Suppressor macrophage (primary cell): ENCODE measurements at places on chromosomes 7 and 10.

DNA sequence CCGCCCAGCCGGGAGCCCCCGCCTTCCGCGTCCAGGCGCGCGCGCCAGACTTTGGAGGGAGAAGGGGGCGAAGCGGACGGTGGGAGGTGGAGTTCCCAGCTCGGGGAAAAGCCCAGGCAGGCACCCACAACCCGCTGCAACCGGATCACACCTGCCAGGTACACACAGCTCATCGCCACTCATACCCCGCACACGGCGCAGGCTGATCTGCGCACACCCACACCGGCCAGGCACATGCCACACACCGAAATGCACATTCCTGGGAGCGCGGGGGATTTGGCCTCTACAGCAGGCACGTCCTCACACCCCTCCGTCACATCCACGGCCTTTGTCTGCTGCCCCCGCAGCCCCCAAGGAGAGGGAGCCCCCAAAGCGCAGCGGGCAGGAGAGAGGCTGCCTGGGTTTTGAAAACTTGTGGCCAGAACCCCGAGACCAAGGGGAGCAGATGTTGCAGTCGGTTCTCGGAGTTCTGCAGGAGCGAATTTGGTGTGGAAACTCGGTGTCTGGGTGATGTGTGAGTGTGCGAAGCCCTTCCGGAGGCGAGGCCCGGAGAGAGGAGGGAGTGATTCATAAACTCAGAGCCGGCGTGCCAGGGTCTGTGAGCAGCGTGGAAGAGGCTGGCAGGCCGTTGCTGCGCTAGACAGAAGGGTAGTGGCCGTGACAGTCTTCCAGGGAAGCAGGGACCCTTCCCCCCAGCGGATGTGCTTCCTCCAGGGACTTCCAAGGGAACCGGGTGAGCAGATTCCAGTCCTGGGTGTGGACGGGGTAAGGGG, 734 bp downstream of the CHST3 start:
- peak; percentile 35 for DNase-seq

GRCh38 chr10:33680036-33680435, 345.6 kb upstream of the NRP1 start:
- DNase-seq, result no peak

DNA sequence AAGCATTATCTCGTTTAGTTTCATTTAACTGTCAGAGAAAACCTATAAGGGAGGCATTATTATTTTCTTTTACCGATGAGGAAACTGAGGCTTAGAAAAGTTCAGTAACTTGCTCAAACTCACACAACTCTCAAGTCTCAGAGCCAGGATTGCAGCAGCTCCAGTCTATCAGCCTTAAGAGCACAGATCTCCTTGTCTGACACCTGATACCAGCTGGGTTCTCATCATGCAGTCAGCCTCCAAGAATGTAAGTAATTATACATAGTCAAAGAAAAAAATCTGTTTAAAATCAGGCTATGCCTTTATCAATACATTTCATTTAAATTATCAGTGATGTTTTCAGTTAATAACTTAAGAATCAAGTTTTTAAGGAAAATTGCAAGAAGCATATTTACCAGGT, 236.6 kb upstream of the TCF7L2 start:
- no peak for DNase-seq

DNA sequence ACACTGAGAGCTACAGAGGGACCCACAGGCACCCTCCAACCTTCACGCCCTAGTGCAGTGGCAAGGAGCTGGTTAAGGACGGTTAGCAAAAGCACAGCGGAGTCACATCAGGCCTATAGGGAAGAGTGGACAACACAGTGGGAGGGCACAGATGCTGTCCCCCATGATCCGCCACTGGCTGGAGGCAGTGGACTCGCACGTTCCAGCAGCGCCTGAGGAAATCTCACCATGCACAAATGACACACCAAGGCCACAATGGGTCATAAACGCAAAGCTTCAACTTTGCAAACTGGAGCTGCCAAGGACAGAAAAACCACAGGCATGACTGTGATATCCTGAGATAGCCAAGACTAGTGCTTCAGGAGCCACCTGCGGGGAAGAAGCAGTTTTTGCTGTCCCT, 58.8 kb downstream of the GRB10 start:
- DNase-seq, result no peak

DNA sequence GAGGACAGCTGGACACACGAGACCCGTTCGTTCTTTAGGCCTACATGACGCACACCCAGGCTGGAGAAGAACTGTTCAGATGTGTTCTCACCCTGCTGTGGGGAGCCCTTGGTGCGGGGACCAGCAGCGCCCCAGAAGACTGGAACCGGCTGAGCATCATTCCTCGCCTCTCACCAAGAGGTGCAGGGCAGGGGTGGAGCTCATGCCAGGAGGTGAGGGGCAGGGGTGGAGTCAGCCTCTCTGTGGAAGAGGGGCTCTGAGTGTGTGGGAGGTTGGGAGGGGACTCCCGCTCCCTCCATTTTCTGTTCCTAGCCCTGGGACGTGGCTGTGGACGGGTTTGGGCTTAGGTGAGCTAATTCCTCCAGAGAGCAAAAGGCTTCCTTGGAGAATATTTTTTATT, 66.0 kb upstream of the SHH start:
- DNase-seq, result no peak

GRCh38 chr10:87578842-87579401, 74.2 kb downstream of the MINPP1 start:
- peak; percentile 21 for DNase-seq

- DNase-seq, result no peak
Measured at GRCh38 chr10:24465891-24466818, 257.2 kb downstream of the KIAA1217 start.

DNA sequence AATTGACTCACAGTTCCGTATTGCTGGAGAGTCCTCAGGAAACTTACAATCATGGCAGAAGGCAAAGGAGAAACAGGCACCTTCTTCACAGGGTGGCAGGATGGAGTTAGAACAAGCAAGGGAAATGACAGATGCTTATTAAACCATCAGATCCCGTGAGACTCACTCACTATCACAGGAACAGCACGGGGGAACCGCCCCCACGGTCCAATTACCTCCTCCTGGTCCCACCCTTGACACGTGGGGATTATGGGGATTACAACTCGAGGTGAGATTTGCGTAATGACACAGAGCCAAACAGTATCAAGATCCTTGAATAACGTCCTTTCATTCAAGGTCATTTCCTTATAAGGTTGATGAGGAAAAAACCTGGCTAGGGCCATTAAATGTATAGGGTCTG, 176.6 kb downstream of the TPK1 start:
- DNase-seq, result no peak

DNA sequence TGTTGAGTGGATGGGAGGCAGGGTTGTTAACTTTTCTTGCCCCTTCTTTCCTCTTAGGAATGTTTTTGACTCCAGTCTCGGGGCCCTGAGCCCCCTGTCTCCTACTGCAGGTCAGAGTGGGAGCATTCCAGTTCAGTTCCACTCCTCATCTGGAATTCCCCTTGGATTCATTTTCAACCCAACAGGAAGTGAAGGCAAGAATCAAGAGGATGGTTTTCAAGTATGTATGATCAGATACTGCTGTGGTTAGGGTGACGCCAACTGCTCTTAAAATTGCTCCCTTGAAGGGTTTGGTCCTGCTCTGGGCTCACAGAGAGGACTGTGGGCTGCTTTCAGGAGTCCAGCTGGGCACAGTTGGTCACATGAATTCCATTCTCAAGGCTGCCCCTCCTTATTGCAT, 22.0 kb downstream of the VWA2 start:
- no peak for DNase-seq

DNA sequence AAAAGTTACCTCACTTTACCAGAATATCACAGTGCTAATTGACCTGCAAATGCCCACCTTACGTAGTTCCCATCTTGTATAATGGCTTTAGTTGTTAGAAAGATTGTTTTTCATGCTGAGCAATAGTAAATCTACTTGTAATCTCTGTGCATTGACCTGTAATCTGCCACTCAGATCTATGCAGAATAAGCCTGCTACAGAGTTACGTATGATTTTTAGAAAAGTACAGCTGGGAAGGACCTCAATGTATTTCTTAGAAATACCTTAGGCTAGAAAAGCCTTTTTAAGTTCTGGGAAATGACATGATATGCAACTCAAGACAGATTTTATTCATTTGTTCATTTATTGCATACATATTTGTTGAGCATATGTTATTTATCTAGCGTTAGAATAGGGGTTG, 530.9 kb downstream of the SORCS3 start:
- DNase-seq, result no peak

DNA sequence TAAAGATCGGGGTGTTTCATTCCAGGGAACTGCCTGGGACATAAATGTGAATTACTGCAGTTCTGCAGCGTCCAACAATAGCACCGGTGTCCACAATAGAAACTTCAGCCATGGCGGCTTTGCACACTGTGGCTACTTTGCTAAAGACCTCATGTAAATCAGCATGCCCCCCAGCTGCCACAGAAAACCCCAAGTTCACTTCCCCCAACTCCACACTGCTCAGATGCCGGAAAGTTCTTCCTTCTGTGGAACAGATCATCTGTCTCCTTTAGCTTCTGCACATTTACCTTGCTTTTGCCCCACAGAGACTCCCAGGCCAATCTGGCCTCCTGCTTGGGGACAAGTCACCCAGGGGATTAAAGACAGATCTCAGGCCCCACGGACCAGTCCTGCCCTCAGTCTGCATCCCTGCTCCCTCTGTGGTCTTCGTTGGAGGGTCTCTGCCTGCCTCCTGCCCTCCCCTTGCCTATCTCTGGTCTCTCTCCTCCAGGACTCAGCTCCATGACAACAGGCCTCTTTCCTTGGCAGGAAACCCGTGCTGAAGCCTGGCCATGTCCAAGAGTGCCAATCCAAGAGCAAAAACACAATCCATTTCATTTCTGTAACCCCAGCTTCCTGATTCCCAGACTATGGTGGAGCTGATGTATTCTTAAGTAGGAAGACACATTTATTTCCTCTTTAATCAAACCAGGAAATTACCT, 403.2 kb downstream of the RPS24 start:
- DNase-seq, result no peak

DNA sequence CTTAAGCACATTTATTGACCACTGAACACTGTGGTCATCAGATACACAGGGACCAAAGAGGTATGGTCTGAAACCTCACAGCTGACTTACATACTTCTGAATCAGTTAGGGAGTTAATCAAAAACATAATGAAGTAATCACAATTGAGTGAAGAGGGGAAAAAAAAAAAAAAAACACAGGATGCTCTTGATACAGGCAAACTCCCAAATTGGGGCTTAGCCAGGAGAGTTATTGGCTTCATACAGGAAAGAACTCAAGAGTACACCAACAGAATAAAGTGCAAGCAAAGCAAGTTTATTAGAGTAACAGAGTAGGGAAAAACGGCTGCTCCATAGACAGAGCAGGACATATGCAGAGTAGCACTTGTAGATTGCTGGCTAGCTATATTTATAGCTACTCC, 917.0 kb downstream of the CNTNAP2 start:
- no peak for DNase-seq

DNA sequence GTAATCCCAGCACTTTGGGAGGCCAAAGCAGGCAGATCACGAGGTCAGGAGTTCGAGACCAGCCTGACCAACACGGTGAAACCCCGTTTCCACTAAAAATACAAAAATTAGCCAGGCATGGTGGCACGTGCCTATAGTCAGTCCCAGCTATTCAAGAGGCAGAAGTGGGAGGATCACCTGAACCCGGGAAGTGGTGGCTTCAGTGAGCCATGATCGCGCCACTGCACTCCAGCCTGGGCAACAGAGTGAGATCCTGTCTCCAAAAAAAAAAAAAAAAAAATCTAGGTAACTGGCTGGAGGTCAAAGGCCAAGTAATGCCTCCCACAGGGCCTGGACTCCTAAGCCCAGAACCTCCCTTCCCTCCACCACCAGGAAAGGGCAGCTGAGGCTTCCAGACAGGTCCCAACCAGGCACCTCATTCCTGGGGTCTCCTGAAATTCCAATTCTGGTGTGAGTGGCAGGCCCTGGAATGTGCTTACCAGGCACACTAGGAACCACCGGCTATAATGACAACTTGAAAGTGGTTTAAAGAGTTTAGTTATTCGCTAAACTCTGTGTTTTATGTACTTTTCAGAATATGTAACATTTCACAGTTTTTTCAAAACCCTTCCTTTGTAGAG, 86.9 kb upstream of the TNRC18 start:
- no peak for DNase-seq

DNA sequence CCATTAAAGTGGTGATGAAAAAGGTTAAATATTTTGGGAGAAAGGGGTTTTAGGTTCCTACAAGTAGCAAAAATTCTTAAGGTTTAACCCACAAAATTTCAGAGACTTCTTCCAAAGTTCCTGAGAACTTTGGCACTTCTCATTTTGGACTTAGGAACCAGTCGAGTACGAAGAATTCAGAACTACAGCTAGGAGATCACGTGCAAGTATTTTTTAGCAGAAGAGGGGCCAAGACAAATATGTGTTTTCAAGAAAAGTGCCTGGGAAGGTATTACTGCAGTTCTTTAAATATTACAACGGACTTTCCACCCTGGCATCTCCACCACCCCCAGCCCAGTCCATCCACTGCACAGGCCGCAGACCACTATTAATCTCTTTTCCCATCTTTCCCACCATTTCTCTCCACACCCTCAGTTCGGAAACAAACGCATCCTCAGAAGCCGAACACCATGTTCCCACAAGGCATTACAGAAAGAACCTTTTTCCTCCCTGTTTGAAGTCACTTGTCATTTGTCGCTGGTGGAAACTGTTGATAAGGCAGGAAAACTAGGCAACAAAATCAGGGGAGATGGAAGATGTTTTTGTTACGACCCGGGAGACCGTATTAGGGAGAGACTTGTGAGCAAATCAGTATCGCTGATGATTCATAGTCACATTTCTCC, 7.1 kb downstream of the INHBA start:
- no peak for DNase-seq

DNA sequence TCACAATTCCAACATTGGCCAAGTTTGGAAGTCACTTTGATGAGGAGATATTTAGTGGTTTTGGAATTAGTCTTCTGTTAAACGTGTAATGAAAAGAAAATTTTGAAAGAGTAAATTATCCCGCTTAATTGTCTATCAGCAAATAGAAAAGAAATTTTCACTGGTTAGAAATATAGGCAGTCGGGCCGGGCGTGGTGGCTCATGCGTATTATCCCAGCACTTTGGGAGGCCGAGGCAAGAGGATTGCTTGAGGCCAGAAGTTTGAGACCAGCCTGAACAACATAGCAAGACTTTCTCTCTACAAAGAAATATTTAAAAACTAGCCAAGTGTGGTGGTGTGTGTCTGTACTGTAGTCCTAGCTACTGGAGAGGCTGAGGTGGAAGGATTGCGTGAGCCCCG, 13.4 kb downstream of the CNTNAP2 start:
- no peak for DNase-seq

- DNase-seq, result no peak
Measured at GRCh38 chr7:1899196-1899595, 229.1 kb downstream of the ELFN1 start.
